ENCODE measurements at places on chromosomes 11 and 22.

GRCh38 chr11:35190804-35191348, 51.9 kb downstream of the CD44 start:
- DNase-seq: no peak

DNA sequence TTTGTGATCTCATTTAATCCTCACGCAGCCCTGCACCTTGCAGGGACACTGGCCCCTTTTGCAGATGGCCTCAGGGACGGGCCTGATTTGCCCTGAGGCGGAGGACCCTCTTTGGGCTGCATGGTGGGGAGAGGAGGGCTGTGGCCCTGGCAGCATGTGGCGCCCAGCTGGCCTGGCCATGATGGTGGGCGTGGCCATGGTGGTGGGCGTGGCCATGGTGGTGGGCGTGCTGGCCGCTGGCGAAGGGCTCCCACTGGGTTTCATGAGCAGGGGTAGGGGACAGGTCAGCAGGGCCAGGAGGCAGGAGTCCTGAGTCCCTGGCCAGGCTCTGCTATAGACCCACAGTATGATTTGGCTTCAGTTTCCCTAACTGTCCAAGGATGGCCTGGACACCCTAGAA, 13.1 kb downstream of the WNT11 start:
- no peak for DNase-seq

GRCh38 chr11:10823152-10823579, 14.4 kb upstream of the EIF4G2 start:
- DNase-seq: no peak

- no peak for DNase-seq
These were observed 87.8 kb downstream of the APOL5 start for GRCh38 chr22:35805466-35805865.

GRCh38 chr11:132456751-132457328, 1075.5 kb downstream of the OPCML start:
- DNase-seq: no peak

DNA sequence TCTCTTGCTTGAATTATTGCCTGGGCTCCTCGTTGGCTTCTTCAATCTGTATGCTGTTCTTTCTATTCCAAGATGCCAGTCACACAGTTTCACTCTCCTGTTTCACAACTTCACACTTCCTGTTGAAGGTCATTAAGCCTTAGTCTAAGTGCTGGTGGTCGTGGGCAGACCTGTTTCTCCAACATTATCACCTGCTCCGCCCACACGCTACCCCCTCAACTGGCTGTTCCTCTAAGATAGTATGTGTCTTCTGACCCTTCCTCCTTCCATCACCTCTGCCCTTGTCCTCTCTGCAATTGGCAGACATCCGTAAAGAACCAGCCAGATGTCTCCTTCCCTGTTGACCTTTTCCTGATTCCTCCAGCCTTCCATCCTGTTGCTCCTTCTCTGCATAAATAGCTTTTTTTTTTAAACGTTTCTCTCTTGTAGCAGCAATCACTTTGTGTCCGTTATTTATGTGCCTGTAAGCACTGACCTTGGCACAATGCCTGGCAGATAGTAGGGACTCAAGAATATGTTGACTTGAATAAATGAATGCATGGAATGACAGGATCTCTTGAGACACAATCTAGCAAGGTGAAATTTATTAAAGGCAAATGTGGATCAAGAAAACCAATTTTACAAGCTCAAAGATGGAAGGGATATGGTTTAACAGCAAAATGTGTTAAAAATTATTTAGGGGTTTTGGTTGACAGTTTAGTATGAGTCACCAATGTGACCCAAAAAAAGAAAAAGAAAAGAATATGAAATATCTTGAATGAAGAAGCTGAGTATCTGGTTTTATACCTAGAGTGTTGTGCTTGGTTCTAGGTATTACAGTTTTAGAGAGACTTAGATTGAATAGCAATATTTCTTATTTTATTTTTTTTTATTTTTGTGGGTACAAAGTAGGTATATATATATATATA, 12.6 kb downstream of the DIXDC1 start:
- DNase-seq: no peak

GRCh38 chr11:45212566-45213315, 66.3 kb downstream of the PRDM11 start:
- DNase-seq: no peak

DNA sequence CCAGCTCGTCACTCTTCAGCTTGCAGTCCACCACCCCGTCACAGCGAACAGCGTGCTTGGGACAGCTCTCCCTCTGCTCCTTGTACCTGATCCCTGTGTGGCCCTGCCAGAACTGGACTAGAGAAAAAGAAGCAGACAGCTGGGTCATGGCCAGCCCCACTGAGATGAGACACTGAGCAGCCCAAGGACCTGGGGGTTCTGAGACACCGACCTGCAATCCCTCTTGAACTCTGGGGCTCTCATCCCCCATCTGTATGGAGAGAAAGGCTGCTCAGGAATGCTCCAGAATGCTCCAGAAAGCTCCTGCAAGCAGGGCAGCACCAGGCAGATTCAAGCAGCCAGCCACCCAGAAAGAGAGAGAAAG, 14.8 kb downstream of the TMPRSS13 start:
- no peak for DNase-seq

GRCh38 chr11:65616575-65617001, 1.0 kb downstream of the PCNX3 start:
- no peak for DNase-seq

- DNase-seq: no peak
These were observed 38.3 kb downstream of the SERPINH1 start for GRCh38 chr11:75600356-75600755.

- DNase-seq: no peak
These were observed 157.6 kb downstream of the BLID start for GRCh38 chr11:121958323-121958970.

- DNase-seq: no peak
These were observed 116.6 kb upstream of the BID start for GRCh38 chr22:17890892-17891291.

GRCh38 chr22:33923660-33924246, 3.5 kb upstream of the LARGE1 start:
- peak; percentile 29 for DNase-seq

- DNase-seq: no peak
These were observed 745.6 kb downstream of the NELL1 start for GRCh38 chr11:21414953-21415352.

GRCh38 chr11:129644326-129644725, 171.3 kb upstream of the TMEM45B start:
- no peak for DNase-seq

- no peak for DNase-seq
These were observed 36.1 kb upstream of the LRRC32 start for GRCh38 chr11:76706667-76707066.

- no peak for DNase-seq
These were observed 99.9 kb upstream of the NCAM1 start for GRCh38 chr11:112861356-112861755.

DNA sequence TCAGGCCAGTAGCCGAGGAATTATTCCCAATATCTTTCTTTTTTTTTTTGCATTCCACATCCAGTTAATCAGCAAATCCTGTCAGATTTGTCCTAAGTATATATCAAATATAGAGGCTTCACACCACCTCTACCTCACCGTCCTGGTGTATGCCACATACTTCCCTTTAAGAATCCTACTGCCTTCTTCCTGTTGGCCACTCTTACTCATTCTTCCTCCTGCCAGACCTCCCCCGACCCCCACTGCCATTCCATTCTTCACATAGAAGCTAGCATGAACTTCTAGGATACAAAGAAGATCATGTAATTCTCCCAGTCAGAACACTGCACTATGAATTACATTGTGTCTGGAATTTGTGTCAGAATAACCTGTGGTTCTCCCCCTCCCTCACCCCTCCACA, 89.5 kb downstream of the TRIM44 start:
- no peak for DNase-seq
